ENCODE measurements at places on chromosomes 12 and 14. TPM values are rescaled to one million over a fixed set of nuclear protein-coding genes. Genes with fewer than 3 reads are reported as not detected.

ADAM20 gene
- not detected for polyA plus RNA-seq

RBMS2 gene
- polyA plus RNA-seq: 19.1 TPM

SLCO1B3 gene
- not detected for polyA plus RNA-seq

TSPAN8 gene
- 1.1 TPM for polyA plus RNA-seq

SCNN1A gene
- polyA plus RNA-seq: 0.42 TPM

TMCC3 gene
- 20.0 TPM for polyA plus RNA-seq

PRIMA1 gene
- polyA plus RNA-seq: 7.5 TPM

SLC17A8 gene
- polyA plus RNA-seq: 0.22 TPM

PTGDR gene
- polyA plus RNA-seq: 0.25 TPM

MYO1H gene
- polyA plus RNA-seq: 0.28 TPM

CHST11 gene
- polyA plus RNA-seq: 2.9 TPM
